ENCODE measurements at places on chromosomes 3 and 15.

GRCh38 chr3:39848365-39848764, 39.0 kb downstream of the MYRIP start:
- DNase-seq, result no peak

- DNase-seq, result no peak
Observed at GRCh38 chr3:70531063-70531657, 218.7 kb upstream of the MDFIC2 start.

GRCh38 chr3:37996785-37997301, 6.3 kb downstream of the VILL start:
- no peak for DNase-seq

DNA sequence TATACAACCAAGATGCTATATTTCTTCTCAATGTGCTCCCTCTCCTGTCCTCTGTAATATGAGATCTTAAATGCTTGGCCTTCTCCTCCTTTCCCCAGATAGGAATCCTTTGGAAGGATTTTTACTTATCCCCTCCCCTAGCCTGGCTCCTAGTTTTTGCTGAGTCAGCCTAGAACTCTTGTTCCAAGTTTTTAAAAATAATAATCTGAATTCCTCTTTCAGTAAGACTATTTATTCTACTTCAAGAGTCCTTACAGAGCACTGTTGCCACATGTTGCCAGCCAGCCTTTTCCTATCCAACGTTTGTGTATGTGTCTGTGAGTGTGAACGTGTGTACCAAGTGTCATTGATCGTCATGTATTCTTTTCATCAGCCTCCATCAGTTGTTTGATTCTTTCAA, 11.0 kb upstream of the KCNMB2 start:
- DNase-seq, result no peak
